ENCODE measurements at places on chromosomes 3 and 15.

DNA sequence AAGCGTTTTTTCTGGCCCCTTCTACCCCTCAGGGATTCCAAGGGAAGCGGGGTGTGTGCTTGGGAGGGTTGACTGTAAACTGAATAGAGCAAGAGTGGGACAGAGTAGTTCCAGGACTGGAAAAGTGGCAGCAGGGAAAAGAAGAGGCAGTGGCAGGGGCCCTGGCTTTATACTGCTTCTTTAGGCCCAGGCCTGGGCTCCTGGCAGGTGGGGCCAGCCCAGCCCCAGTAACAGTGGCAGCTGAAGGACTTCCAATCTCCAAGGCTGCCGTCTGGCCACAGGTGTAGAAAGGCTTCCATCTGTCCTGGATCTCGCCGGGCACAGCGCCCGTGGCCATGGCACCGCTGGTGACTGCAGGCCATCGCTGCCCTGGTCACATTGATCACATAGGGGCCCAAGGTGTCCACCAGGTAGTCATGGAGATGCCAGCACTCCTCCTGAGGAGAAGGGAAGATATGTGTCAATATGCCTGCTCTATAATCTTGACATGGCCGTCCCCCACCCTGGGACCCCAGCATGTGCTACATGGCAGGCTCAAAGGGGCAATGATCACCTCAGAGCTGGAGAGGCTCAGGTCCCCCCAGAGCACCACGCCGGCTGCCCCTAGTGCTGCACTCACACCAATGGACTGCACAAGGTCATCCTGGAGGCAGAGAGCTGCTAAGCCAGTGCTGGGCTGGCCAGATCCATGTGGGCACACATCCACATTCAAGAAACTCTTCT is 1.0 kb upstream of the IFRD2 start:
- DNase-seq = no peak

DNA sequence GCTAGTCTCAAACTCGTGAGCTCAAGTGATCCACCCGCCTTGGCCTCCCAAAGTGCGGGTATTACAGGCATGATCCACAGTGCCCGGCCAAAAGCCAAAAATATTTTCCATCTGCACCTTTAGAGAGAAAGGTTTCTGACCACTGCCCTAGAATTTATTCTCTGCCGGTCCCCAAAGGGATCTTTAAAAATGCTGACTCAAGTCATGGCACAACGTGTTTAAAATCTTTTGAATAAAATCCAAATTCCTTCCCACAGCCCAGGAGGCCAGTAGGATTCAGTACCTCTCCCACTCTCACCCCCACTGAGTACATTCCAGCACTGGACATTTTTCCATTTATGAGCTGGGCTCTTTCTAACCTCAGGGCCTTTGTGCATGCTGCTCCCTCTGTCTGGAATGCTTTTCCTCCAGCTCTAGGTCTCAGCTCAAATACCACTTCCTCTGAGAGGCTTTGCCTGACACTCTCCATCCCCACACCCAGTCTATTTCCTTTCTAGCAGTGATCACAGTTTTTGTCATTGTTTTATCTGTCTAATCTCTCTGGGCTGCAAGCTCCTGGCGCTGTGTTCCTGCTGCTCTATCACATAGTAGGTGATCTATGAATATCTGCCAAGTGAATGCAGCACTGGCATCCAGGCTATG is 502.9 kb downstream of the SHQ1 start:
- no peak for DNase-seq

DNA sequence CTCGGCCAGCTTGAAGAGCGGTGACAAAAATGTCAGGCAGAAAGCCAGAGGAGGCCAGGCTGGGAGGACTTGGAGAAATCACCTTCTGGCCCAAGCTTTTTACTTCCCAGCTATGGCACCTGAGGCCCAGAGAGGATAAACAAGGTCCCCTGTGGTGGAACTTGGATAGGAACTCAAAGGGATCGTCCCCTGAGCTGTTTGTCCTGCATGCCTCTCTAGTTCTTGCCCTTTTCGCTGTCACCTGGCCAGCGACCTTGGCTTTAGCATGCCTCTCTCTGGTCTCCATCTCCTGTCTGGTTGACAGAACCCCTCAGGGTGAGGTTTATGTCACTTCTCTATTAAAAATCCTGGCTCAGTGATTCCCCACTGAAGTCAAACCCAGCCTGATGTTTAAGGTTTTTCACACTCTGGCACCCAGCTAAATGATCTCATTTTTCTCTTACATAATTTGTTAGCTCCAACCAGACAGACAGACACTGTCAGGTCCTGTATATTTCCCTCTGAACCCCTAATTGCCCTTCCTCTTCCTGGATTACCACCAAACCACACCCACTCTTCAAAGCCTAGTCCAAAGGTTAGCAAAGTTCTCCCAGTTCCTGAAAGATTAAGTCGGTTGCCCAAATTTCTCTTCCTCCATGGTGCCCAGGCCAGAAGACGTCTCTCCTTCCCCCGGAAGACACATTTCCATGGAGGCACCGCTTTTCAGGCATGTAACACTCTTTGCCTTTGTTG is 169.1 kb downstream of the FAM43A start:
- no peak for DNase-seq

- no peak for DNase-seq
Observed at GRCh38 chr3:188510366-188510765, 356.4 kb downstream of the LPP start.

GRCh38 chr3:32432711-32433530 is 41.3 kb downstream of the CMTM7 start:
- no peak for DNase-seq

DNA sequence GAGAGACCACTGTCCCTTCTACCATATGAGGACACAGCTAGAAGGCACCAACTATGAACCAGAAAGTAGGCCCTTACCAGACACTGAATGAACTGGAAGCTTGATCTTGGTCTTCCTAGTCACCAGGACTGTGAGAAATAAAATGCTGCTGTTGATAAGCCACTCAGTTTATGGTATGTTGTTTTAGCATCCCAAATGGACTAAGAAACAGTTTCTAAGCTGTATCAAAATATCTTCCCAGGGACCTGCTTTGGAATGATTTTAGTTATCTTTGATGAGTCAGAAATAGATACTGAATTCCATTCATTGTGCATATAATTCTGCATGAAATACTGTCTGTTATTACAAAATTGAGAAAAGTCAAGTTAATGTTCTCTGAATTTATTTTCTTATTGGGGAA is 18.6 kb downstream of the WDR76 start:
- no peak for DNase-seq

DNA sequence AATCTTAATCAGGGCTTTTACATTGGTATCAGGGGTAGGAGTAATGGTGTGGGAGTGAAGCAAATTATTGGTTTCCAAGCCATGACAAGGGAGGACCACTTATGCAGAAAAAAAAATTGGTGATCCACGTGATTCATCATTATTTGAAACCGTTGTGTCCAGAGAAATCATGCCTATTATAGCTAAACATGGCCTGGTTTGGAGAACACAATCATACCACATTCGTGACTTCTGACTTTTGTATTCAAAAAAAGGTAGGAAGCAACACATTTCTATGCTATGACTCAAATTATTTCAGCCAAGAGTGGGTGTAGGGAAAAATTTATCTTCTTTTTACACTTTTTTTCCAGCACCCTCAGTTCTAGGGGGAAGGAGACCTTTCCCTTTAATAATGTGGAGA is 924.3 kb upstream of the GBE1 start:
- DNase-seq = no peak

GRCh38 chr15:91660174-91660649 is 193.3 kb upstream of the SLCO3A1 start:
- no peak for DNase-seq

GRCh38 chr15:68330901-68331300 is 53.4 kb downstream of the FEM1B start:
- DNase-seq = no peak

DNA sequence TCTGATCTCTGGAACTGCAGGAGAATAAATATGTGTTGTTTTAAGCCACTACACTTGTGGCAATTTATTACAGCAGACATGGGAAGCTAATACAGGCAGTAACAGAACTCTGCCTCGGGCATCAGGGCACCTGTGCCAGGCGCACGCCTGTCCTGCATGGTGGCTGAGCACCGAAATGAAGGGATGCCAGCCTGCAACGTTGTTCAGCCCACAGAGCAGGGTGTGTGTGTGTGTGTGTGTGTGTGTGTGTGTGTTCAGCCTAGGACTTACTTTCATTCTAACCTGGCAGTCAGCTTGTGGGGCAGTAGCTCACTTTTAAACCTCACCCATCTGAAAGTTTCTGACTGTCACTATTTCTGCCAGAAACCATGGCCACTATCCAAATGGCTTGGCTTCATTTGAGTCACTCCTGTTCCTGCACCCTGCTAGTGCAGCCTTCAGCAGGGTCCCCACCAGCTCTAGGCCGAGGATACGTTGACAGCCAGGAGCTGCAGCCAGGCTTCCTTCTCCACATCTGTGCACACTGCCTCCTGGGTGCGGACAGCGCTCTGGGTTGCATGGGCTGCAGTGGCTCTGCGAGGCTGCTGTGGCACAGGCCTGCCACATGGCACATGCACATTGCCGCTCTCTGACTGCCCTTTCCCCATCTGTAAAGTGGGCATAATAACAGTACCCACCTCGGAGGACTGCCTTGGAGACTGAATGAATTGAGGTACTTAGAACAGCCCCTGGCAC is 4.5 kb downstream of the UROC1 start:
- no peak for DNase-seq

DNA sequence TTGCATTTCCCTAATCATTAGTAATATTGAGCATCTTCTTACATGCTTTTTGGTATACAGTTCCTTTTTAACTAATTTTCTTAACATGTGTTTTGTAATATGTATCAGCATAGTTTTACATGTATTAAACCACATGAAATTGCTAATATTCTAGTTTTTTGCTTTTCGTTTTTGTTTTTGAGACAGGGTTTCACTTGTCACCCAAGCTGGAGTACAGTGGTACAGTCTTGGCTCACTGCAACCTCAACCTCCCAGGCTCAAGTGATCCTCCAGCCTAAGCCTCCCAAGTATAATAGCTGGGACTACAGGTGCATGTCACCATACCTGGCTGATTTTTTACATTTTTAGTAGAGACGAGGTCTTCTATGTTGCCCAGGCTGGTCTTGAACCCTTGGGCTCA is 4.4 kb upstream of the ISG20 start:
- DNase-seq = no peak

GRCh38 chr3:196918968-196919367 is 23.4 kb downstream of the NCBP2 start:
- DNase-seq = no peak

DNA sequence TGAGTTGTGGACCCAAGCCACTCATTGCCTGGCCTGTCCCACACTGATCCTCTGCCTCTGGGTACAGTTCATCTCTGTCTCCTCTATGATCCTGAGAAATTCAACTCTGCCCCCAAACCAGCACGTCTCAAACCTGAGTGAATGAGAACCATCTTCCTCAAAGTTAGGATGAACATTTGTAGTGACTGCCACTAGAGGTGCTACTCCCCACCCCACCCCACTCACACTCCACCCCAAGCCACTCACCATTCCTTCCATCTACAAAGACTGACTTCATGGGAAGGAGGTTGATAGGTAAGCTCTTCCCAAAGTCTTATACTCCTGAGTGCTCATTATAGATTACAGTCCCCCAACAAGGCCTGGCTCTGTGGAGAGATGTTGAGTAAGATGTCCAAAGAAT is 43.8 kb downstream of the NEK10 start:
- no peak for DNase-seq

- DNase-seq = no peak
Observed at GRCh38 chr3:127011270-127011992, 28.5 kb downstream of the PLXNA1 start.

DNA sequence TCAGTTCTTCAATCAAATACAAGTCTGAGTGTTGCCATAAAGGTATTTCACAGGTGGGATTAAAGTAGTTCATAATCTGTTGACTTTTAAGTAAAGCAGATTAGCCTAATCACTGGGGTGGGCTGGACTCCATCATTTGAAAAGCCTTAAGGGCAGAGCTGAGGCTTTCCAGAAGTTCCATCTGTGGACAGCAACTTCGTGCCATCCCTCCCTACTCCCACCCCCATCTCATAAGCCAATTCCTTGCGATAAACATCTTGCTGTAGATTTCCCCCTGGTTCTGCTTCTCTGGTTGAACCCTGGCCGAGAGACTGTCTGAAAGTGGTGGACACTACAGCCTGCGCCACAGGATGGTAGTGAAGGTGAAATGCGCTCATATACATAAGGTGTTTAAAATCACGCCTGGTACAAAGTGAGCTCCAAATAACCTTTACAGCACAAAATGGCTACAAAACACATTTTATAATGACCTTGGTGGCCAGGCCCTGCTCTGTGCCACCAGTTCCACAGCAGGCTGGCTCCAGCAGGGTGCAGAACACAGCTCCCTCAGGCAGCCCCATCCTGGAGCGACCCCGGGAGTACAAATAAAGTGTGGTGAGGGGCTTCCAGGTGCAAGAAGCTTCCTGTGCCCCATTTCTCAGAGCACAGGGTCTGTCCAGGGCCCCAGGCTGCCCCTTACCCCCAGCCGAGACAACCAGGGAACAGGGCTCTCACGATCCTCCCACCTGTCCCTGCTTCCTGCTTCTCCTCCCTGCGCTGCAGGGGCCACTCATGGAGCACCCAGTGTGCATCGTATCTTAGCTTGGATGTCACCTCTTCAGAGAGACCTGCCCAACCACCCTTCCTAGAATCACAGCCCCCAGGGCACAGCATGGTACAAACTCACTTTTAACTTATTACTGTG is 25.8 kb upstream of the GATA2 start:
- DNase-seq = no peak

- DNase-seq = no peak
Observed at GRCh38 chr3:52086976-52087663, 30.7 kb upstream of the DUSP7 start.

GRCh38 chr3:66353530-66353929 is 132.7 kb downstream of the SLC25A26 start:
- no peak for DNase-seq

DNA sequence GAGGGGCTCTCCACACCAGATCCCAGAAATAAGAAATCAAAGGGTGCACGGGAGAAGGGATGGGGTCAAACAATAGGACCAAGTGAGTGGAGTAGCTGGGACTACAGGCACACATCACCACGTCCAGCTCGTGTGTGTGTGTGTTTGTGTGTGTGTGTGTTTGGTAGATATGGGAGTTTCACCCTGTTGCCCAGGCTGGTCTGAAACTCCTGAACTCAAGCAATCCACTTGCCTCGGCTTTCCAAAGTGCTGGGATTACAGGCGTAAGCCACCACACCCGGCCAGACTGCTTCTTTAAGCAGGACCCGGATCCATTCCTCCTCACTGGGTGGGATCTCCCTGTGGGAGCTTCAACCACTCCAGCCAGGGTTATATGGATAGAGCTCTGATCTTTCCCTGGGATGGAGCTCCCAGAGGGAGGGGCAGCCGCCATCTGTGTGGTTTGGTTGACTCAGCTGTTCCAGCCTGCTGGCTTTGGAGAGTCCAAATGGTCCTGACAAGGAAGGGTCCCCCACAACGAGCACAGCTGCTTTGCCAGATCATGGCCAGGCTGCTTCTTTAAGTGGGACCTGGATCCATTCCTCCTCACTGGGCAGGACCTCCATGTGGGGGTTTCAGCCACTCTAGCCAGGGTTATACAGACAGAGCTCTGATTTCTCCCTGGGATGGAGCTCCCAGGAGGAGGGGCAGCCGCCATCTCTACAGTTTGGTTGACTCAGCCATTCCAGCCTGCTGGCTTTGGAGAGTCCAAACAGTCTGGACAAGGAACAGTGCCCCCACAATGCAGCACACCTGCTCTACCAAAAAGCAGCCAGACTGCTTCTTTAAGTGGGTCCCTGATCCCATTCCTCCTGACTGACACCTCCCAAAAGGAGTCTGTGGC is 9.1 kb upstream of the AVEN start:
- DNase-seq = no peak

GRCh38 chr3:10926256-10926810 is 66.2 kb upstream of the SLC6A1 start:
- no peak for DNase-seq

GRCh38 chr3:160637086-160637485 is 39.9 kb upstream of the ARL14 start:
- DNase-seq = no peak

GRCh38 chr15:63338170-63338569 is 43.5 kb downstream of the CA12 start:
- no peak for DNase-seq
